Astrocyte (in vitro differentiated cells and primary cell): ENCODE measurements at places on chromosomes 7 and 10. TPM values are rescaled to one million over a fixed set of nuclear protein-coding genes. Genes with fewer than 3 reads are reported as not detected.
A peak's percentile ranks its signal among the peaks of the same experiment; 100 is the strongest.

- H3K27me3 ChIP-seq, result no peaks in the 10 kb centered on the region
- H3K4me1 ChIP-seq, result peaks cover 3% of the 10 kb centered on the region
- H3K27ac ChIP-seq, result no peak overlapping the region
- H3K36me3 ChIP-seq, result no peaks in the 10 kb centered on the region
- no peak for DNase-seq
These were observed 260.5 kb upstream of the MKLN1 start for GRCh38 chr7:131067220-131067619.

- peaks cover 11% of the 10 kb centered on the region for H3K27me3 ChIP-seq
- H3K27ac ChIP-seq, result no peak overlapping the region
- no peaks in the 10 kb centered on the region for H3K4me1 ChIP-seq
- no peak overlapping the region for H3K4me3 ChIP-seq
These were observed 37.3 kb upstream of the SAMD9L start for GRCh38 chr7:93185303-93186027.

GRCh38 chr10:74293686-74294371 is 142.8 kb downstream of the ADK start:
- no peaks in the 10 kb centered on the region for H3K27me3 ChIP-seq
- H3K36me3 ChIP-seq, result no peaks in the 10 kb centered on the region
- H3K4me3 ChIP-seq, result no peak overlapping the region
- peak overlapping the region; percentile 79 for H3K27ac ChIP-seq

- no peak overlapping the region for H3K27ac ChIP-seq
- H3K27me3 ChIP-seq, result no peaks in the 10 kb centered on the region
- H3K36me3 ChIP-seq, result peaks cover 40% of the 10 kb centered on the region
- DNase-seq, result peak; percentile 62
These were observed 17.5 kb downstream of the ACTA2 start for GRCh38 chr10:88934900-88935672.

DNA sequence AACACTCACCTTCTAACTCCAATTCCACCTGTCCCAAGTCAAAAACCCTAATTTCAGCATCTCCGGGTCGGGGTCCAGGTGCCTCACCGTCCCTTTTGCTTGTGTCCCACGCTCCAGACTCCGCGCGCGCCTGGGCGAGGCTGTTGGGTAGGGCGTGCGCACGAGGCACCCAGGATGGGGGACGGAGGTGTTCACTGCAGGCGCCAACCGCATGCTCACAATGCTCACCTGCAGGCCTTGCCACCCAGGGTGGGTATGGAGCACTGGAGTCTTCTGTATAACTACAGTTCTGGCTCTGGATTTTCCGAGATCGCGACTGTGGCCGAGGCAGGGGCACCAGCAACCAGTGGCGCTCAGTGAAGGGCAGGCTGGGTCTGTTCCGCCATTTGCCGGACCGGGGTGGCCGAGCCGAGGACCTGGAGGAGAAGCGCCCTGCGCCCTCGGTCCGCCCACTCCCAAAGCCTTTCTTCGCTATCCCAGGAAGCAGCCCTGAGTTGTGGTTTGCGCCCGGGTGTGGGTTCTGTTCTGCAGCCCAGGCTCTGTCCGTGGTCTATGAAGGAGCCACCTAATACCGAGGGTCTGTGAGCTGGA is 8.7 kb downstream of the FAM200A start:
- no peak overlapping the region for H3K4me3 ChIP-seq
- H3K27me3 ChIP-seq, result no peaks in the 10 kb centered on the region
- H3K27ac ChIP-seq, result no peak overlapping the region

- no peaks in the 10 kb centered on the region for H3K27me3 ChIP-seq
- H3K36me3 ChIP-seq, result peaks cover 15% of the 10 kb centered on the region
- H3K27ac ChIP-seq, result no peak overlapping the region
- no peaks in the 10 kb centered on the region for H3K4me1 ChIP-seq
- H3K4me3 ChIP-seq, result no peak overlapping the region
These were observed 116.3 kb upstream of the DIP2C start for GRCh38 chr10:805620-806305.

DNA sequence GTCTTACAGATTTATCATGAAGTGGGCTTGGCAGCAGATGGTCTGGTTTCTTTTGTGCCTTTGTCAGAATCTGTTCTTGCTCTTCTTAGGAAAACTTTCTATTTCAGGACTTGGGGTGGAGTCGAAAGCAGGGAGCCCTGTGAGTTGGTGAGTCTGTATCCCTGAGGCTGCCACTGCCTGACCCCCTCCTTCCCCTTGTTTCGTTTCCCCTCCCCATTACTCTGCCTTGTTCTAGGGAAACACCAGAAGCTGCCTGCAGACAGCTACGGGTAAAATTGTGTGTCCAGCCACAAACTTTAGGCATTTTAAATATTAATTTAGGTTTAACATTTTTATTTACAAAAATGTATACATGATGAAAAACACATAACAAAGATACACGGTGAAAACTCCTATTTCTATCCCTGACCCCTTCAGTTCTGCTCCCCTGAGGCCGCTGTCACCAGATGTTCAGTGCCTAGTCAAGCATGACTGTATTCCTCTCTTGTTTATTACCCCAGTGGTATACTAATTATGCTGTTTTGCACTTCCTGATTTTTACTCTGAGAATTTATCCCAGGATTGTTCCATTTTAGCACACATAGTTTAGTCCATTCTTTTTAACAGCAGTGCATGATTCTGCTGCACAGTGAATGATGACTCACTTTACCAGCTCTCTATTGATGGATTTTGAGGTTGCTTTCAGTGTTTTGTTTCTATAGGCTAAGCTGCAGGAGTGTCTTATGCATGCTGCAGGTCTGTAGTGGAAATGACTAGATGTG is 9.1 kb downstream of the TSPAN14 start:
- peak overlapping the region; percentile 64 for H3K27ac ChIP-seq
- H3K4me3 ChIP-seq, result no peak overlapping the region
- H3K27me3 ChIP-seq, result no peaks in the 10 kb centered on the region
- DNase-seq, result peak; percentile 66
- H3K36me3 ChIP-seq, result no peaks in the 10 kb centered on the region

DNA sequence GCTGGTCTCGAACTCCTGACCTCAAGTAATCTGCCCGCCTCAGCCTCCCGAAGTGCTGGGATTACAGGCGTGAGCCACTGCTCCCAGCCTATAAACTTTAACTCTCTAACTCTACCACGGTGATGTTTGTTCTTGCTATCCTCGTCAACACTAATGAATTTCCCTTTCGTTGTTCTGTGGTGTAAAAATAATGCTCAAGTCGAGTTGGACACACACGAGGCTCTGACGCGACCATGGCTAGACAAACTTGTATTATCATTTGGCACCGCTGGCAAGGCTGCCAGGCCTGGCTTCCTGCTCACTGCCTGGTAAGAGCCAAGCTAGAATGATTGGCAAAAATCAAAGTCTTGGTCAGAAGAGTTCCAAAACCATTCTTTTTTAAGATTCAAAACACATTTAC is 167.0 kb upstream of the KLF6 start:
- H3K27ac ChIP-seq, result no peak overlapping the region
- H3K4me3 ChIP-seq, result no peak overlapping the region
- no peaks in the 10 kb centered on the region for H3K36me3 ChIP-seq
- H3K27me3 ChIP-seq, result no peaks in the 10 kb centered on the region
- peaks cover 3% of the 10 kb centered on the region for H3K4me1 ChIP-seq

GRCh38 chr10:11560076-11560709 is 51.3 kb downstream of the USP6NL start:
- no peaks in the 10 kb centered on the region for H3K4me1 ChIP-seq
- no peaks in the 10 kb centered on the region for H3K27me3 ChIP-seq
- H3K27ac ChIP-seq, result no peak overlapping the region
- no peak overlapping the region for H3K4me3 ChIP-seq
- H3K36me3 ChIP-seq, result no peaks in the 10 kb centered on the region

GRCh38 chr7:156903232-156903909 is 10.4 kb upstream of the LMBR1 start:
- peaks cover 8% of the 10 kb centered on the region for H3K4me1 ChIP-seq
- DNase-seq, result peak; percentile 68
- H3K36me3 ChIP-seq, result no peaks in the 10 kb centered on the region
- H3K27ac ChIP-seq, result no peak overlapping the region

DNA sequence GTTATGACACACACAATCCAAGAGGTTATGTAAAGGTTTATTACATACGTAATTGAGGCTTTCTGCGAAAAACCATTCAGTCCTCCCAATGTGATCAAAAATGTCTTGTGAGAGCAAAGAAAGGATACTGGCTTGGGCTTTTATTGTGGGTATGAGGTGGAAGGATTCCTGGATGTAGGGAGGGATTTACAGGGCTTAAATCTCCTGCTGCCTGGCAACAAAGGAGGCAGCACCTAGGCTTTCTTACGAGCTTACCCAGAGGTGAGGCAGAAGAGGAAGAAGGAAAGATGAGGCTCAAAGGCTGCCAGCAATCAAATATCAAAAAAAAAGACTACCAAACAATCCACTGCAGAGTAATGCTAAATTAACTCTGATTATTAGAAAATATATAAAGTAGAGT is 1149.5 kb upstream of the POT1 start:
- no peaks in the 10 kb centered on the region for H3K36me3 ChIP-seq
- no peak overlapping the region for H3K4me3 ChIP-seq
- no peak for DNase-seq
- H3K4me1 ChIP-seq, result no peaks in the 10 kb centered on the region
- H3K27me3 ChIP-seq, result no peaks in the 10 kb centered on the region
- H3K27ac ChIP-seq, result no peak overlapping the region

- H3K27ac ChIP-seq, result no peak overlapping the region
- H3K27me3 ChIP-seq, result no peaks in the 10 kb centered on the region
- DNase-seq, result no peak
- H3K4me1 ChIP-seq, result peaks cover 13% of the 10 kb centered on the region
These were observed 489.8 kb downstream of the RPS24 start for GRCh38 chr10:78523453-78523852.

PNLIPRP2 gene
- not detected in 2 replicates for total RNA-seq

TLX1 gene
- not detected in 2 replicates for total RNA-seq

MMD2 gene
- total RNA-seq, result not detected in 2 replicates
